ENCODE measurements at places on chromosomes 2 and 18.

GRCh38 chr18:7290077-7290476 lies 59.2 kb downstream of the LRRC30 start:
- no peak for DNase-seq

DNA sequence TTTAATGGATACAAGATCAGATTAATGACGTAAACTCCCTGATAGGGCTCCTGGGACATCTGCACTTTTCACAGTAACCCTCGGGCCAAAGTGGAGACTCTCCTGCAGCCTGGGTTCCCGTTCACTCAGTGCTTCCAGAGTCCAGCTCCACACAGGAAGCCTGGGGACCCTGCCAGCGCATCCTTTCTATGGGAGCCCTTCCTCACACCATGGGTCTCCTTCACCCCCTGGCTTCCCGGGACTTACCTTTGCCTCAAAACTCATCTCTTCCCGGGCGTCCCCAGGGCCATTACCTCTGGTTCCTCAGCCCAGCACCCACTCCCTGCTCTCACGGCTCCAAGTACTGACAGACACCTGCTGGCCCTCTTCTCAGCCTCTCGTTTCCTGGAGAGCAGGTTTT lies 40.7 kb upstream of the KLF11 start:
- DNase-seq: no peak

DNA sequence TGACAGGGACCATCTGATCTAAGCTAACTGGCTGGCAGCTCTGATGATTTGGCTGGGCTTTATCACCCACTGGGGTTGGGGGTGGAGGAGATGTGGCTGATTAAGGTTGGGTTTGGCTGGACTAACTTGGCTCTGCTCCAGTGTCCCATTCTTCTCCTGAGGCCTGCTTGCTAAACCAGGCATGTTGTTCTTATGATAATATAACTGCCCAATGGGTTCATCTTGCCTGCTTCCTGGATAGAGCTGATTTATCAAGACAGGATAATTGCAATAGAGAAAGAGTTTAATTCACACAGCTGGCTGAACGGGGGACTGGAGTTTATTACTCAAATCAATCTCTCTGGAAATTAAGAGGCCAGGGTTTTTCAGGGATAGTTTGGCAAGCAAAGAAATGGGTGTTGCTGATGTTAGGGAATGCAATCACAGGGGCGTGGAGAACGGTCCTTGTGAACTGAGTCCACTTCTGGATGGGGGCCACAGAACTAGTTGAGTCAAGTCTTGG lies 150.4 kb downstream of the PTH2R start:
- no peak for DNase-seq

DNA sequence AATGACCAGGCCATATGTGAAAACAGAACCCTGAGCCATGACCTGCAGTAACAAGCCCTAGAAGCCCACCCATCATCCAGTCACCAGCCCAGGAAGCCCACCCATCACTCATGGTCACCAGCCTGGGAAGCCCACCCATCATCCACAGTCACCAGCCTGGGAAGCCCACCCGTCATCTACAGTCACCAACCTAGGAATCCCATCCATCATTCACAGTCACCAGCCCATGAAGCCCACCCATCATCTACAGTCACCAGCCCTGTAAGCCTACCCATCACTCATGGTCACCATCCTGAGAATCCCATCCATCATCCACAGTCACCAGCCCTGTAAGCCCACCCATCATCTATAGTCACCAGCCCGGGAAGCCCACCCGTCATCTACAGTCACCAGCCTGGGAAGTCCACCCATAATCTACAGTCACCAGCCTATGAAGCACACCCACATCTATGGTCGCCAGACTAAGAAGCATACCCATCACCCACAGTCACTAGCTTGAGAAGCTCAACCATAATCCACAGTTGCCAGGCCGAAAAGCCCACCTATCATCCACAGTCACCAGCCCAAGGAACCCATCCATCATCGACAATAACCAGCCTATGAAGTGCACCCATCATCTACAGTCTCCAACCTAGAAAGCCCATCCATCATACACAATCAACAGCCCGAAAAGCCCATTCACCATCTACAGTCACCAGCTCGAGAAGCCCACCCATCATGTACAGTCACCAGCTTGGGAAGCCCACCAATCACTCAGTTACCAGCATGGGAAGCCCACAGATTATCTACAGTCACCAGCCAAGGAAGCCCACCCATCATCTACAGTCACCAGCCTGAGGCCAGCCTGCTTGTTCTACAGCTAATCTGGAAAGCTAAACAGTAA lies 91.9 kb downstream of the TWIST2 start:
- DNase-seq: no peak

- DNase-seq: peak; percentile 26
Measured at GRCh38 chr2:230577114-230577513, 135.5 kb upstream of the CAB39 start.

DNA sequence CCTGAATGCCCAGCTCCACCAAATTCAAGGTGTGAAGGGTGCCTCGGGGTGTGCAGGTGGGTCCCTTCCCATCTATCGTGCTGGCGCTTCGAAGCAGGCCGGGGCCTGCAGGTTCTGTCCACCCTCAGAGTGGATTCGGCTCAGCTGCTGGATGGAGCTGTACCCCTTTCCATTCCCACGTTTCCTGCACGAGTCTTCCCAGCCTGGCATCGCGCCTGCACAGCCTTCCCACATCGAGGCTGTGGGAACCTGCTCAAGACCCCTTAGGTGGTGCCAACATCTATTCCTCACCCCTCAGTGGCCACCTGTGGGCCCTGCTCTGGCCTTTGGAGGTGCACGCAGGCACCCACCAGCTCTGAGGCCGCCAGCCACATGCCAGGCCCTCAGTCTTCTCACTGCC lies 65.7 kb downstream of the PDCL3 start:
- DNase-seq: no peak

DNA sequence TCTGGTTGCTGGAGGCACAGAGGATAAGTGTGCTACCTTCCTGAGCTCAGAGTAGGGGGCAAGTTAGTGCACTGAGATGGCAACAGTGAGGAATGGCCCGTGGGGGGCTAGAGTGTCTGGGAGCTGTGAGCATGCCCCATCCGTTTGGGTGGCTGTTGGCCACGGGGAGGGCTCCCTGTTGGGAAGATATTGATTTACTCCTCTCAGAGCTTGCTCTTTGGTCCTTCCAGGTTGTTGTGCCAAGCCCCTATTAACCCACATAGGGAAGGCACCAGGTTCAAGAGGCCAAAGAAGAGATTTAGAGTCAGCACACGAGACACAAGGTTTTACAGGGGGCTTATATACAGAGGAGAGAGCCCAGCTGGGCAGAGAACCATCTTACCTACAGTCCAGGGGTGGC lies 318.8 kb downstream of the TSN start:
- DNase-seq: no peak

DNA sequence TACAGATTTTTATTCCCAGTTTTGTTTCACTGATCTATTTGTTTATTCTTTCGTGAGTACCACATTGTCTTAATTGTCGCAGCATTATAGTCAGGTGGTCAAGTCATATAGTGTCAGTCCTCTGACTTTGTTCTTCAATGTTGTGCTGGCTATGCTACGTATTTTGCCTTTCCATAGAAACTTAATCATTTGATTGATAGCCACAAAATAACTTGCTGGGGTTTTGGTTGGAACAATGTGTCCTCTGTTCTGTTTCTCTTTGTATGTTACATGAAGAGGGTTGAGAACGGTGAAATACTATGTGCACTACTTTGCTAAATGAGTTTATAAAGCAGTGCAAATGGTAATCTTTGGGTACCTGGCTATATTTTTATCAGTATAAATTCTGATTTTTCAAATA lies 64.9 kb upstream of the TTC27 start:
- no peak for DNase-seq

DNA sequence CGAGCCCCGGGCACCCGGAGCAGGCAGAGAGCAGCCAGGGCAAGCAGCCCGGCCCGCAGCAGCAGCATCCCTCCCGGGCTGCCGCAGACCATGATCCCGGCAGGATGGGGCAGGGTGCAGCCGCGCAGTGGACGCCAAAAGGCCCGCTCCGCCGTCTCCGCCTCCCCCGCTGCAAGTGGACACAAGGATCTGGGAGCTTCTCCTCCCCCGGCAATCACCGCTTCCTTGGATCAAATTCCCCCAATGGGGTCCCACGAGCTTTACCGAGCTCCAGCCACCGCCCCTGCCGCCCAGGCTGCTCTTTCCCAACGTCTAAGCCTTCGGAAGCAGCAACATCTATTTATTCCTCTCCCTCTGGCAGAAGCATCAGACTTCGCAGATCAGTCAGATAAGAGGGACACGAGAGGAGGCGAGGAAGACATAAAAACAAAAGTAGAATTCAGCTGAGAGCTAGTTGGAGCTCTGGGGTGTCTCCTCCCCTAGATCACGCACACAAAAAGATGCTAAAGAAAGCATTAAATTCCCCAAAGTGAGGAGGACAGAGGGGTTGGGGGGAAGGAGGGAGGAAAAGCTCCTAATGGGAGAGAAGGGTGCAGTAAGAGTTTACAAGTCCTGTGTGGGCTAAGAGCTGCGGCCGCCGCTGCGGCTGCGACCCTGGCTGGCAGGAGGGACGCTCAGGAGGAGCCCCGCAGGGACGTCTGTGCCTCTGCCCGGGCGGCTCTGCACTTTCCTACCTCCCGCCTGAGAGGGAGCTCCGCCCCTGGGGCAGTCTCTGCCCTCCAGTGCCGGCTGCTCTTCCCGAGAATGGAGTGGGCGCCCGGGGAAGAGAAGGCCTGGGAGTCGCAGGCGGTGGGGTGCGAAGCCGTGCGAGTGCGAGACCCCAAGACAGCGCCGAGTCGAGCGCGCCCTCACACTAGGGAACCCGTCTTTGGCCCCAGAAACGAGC lies at the start of gene FRZB:
FRZB (minus strand) TSS at position 177 of the 946 bp plus-strand sequence; CDS start at position 92, 85 bp downstream.
- DNase-seq: peak; percentile 89

DNA sequence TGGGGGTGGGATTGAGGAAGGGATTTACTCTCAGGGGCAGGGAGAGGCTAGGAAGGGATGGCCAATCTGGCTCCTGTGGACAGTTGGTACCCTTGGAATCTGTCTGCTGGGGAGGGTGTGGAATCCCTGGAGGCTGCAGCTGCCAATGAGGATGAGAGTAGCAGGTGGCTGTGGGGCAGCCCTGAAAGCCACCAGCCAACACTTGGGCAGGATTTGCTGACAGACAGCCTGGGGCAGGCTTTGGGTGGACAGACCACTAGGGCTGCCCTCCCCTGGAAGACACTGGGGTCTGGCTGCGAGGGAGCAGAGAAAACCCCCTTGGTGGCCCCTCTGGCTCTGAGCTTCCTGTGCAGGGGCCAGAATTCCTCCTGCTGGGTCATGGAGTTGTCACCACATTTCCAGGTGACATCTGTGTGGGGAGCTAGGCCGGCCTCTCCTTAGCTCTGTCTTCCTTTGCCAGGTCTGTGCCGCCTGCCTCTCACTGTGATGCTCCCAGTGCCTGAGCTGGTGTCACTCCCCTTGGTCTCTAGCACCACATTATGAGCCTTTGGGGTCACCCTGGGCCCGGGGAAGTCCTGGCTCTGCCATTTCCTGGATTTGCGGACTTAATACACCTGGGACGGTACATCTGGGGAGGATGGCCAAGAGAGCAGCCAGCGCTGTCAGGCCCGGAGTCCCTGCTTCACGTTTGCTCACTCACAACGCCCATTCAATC lies 13.4 kb upstream of the ARHGEF4 start:
- no peak for DNase-seq

GRCh38 chr2:31051258-31052140 lies 86.7 kb downstream of the GALNT14 start:
- peak; percentile 30 for DNase-seq

DNA sequence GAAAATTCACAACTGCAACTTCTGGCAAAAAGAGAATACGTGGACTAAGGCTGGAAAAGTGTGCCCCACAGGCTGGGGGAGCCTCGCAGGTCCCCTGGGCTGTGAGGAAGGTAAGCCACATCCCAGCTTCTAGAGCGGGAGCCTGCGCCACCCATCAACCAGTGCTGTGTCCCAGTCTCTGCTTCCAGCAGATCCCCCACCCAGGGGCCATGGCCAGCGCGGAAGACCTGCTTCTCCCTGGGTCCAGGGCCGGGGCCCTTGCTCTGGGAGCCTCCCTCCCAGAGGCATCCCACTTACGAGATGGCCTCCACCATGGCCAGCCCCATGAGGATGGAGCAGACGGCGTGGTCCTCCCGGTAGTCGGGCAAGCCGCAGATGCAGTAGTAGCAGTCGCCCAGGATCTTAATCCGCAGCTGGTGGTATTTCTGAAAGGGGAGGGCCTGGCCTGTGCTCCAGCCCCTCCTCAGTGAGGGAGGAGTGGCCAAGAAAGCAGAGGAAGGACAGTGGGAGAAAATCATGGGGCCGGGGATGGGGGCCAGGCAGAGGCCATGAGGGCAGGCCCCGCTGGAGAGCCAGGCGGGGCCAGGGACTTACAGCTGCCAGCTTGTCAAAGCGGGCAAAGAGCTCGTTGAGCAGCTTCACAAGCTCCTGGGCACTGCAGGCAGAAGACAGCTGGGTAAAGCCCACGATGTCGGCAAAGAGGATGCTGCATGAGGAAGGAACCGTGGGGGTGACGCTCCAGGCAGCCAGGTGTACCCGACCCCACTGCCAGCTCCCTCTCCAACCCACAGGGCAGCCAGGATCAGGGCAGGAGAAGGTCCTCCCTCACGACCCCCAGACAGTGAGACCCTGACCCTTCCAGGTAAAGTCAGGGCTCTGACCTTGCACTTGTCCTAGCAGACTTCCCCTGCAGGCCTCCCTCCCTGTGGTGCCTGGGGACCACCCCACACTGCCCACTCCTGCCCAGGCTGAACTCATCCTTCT lies 48.0 kb downstream of the CENPO start:
- no peak for DNase-seq

DNA sequence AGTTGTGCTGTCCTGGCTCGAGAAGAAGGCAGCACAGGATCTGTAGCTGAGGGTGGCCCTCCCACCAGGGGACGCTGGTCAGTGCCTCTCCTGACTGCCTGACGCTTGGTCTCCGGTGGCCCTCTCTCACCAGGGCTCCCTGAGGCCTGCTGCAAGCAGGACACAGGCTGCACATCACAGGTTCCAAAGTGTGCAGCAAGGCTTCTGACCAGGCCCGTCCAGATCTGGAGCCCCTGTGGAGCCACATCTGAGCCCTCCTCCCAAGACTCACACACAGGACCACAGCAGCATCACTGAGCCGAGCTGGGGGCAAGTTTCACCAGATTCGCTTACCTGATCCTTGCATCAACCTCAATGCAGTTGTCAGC lies 12.1 kb downstream of the AMER3 start:
- DNase-seq: no peak

GRCh38 chr2:7811073-7811472 lies 870.8 kb upstream of the ID2 start:
- DNase-seq: no peak

DNA sequence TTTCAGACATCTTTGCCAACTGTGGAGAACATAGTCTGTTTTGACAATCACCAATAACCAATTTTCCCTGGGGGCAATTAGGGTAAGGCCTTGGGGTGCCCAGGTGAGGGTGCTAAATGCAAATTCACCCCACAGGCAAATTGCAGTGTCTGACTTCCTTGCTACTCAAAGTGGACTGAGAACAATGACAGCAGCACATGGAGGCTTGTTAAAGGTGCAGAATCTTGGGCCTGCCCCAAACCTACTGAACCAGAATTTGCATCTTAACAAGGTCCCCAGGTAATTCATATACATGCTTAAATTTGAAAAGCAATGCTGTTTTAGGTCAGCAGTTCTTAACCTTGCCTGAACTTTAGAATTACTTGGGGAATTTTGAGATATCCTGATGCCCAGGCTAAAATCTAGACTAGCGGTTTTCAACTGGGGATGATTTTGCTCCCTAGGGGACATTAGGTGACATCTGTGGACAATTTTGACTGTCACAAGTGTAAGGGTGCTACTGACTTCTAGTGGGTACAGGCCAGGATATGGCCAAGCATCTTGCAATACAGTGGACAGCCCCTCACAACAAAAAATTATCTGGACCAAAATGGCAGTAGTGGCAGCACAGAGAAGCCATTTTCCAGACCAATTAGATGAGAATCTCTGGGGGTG lies 80.2 kb upstream of the GCFC2 start:
- no peak for DNase-seq
